Esophagus squamous epithelium (tissue), 5 donors: ENCODE measurements at places on chromosomes 7 and 10.

GRCh38 chr10:689452-690371, at the start of gene DIP2C:
Gene DIP2C, minus strand, starts transcription at chr10:689668. Its CDS starts 90 bp downstream, at chr10:689578.
- no peak for DNase-seq

- DNase-seq: no peak
Observed at GRCh38 chr7:112186300-112186699, 19.9 kb downstream of the DOCK4 start.

DNA sequence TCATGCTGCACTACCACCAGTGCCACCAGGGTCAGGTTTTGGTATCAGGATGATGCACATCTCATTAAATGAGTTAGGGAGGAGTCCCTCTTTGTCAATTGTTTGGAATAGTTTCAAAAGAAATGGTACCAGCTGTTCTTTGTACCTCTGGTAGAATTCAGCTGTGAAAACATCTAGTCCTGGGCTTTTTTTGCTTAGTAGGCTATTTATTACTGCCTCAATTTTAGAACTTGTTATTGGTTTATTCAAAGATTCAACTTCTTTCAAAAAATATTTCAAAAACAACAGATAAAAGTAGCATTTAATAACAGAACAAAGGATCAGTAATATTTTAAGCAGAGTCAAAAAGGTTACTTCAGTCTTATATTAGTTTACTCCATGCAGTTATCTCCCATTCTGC, 6.4 kb upstream of the ZNF716 start:
- no peak for DNase-seq

- DNase-seq: no peak
Observed at GRCh38 chr7:105602325-105603305, 21.3 kb upstream of the EFCAB10 start.

GRCh38 chr7:42997611-42998010, 65.4 kb downstream of the MRPL32 start:
- no peak for DNase-seq

- DNase-seq: no peak
Observed at GRCh38 chr10:27104919-27105318, 4.6 kb upstream of the ANKRD26 start.

- no peak for DNase-seq
Observed at GRCh38 chr10:73263693-73264347, 11.4 kb upstream of the MRPS16 start.

- DNase-seq: no peak
Observed at GRCh38 chr10:91907914-91908336, 1.4 kb downstream of the FGFBP3 start.

DNA sequence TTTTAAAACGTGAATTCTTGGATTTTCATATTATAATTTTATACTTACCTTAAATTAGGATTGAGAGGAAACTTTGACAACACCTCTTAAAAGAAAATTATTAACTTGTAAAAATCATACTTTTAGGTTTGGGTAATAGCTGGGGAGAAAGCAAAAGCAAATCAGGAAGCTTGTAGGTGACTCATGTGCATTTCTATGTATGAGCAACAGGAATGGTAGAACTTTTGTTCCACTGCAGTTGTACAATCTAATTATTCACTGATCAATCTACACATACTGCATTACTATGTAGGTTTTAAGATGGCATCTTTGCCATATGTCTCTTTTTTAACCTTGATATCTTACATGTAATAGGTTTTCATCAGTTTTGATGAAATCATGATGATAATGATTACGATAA, 223.2 kb downstream of the PRKG1 start:
- no peak for DNase-seq

GRCh38 chr10:45091968-45092367, 91.2 kb downstream of the ZNF22 start:
- no peak for DNase-seq

DNA sequence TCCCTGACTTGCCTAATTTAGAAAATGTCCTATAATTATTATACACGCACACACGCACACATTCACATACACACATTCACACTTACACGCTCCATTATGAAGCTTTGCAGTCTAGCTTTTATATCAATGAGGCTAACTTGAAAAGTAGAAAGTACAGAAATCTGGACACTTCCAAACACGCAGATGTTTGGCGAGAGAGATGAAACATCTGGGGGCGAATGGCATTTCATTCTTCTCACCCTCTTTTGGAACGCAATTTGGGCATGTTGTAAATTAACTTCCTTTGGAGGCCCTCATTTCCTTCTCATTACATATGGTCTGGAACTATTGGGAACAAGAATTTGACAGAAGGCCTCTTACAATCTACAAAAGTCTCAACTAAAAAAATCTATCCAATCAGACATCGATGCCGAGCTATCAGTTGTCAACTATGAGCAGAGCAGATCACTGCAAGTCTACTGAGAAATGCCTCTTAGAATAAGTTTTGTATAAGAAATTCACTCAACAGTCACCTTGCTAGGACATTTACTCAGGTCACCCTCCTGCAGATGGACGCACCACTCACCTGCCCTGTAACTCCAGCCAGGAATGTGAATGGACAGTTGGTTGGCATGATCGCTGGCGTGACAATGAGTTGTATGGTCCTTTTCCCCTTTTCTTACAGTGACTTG, 115.2 kb upstream of the ADAM12 start:
- no peak for DNase-seq

DNA sequence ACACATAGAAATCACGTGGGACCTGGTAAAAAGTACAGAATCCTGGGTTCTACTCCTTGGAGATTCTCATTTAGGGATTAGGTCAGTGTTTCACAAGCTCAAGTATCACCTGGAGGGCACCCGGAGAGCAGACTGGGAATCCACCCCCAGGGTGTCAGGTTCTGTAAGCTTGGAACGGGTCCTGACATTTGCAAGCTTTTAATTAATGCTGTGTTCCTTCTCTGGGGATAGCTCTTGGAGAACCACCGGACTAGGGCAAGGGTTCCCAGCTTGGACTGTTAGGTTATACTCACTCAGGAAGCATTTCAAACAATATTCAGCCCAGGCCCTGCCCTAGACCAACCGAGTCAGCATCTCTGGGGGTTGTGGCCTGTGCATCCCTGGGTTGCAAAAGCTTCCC, 23.0 kb downstream of the TCF7L2 start:
- DNase-seq: no peak

GRCh38 chr10:44558521-44558920, 173.6 kb upstream of the CXCL12 start:
- DNase-seq: no peak

DNA sequence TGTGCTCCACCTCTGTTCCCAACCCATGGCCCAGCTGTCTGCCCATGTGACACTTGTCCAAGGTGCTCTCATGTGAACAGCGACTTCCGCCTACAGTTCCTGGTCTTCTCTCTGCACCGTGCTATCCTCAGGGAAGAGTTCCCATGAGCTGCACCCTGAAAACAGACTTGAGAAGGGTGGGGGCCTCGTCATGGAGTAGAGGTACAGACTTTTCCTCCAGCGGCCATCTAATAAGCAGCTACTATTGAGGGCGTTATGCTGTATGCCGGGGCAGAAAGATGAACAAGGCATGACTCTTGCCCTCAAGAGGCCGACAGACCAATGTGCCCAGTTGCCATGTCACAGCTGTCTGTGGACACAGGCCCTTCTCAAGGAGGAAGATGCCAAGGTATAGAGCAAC, 25.4 kb upstream of the LYZL1 start:
- DNase-seq: no peak

GRCh38 chr7:158753900-158754299, 49.3 kb upstream of the NCAPG2 start:
- DNase-seq: no peak

DNA sequence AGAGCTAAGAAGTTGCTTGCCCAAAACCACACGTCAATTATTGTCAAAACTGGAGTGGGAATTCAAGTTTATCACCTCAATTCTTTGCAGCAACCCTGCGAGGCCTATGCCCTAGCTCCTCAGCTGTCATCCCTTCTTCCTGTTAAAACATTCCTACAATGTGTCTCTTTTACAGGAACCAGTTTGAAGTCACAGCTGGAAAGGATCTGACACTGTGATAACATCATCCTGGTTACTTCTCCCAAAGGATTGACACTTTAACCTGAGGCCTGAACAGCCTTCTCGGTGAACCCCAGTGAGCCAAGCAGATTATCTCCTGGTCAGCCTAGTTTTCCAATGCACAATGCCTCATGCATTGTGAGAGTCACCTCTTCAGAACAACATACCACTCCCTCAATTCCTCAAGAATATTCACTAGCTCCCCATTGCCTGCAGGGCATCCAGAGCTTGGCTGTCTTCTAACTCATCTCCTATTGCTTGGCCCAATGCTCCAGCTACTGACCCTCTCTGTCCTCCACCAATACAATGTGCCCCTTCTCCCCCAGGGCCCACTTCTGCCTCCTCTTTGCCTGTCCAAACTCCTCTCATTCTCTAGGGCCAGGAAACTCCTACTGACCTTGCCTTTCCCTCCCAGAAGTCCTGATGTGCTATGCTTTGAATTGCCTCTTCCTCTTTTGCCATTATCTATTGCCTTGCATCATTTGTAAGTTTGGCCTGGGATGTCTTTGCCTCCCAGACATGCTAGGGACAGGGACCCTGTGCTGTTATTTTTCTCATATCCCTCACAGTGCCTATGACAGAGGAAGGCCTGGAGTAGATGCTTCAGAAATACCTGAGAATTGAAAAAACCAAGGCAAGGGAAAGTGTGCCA, 10.4 kb upstream of the DLG5 start:
- DNase-seq: no peak

DNA sequence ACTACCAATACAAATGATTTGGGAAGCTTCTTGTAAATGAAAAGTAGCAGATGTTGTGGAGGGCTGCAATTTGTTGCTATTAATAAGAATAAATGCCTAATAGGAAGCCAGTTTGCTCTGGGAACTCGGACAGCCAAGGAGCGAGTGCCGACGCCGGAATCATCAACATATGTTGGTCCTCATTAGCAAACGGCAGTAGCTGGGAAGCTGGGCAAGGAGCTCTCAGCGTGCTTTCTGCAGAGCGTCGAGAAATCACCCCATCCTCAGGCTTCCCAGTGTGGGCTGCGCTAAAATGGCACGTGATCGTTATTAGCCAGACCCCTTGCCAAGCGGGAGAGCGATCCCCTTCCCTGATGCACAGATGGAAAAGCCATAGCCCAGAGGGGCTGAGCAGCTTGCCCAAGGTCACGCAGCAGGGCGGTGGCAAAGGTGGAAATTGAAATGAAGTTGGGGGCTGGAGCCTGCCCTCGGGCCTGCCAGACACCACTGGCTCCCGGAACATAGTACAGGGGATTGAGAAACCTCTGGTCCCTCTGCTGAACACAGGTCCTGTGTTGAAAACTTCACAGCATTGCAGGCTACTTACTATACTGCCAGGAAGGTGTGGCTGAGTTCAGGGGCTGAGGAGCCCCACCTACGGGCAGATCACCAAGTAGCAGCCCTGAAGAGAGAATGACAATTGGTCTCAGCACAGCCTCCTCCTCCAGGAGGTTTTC, 326.9 kb downstream of the PLXNA4 start:
- no peak for DNase-seq

GRCh38 chr10:71648254-71648932, 71.2 kb downstream of the C10orf105 start:
- no peak for DNase-seq

- no peak for DNase-seq
Observed at GRCh38 chr10:125982260-125982948, 86.0 kb downstream of the FANK1 start.

DNA sequence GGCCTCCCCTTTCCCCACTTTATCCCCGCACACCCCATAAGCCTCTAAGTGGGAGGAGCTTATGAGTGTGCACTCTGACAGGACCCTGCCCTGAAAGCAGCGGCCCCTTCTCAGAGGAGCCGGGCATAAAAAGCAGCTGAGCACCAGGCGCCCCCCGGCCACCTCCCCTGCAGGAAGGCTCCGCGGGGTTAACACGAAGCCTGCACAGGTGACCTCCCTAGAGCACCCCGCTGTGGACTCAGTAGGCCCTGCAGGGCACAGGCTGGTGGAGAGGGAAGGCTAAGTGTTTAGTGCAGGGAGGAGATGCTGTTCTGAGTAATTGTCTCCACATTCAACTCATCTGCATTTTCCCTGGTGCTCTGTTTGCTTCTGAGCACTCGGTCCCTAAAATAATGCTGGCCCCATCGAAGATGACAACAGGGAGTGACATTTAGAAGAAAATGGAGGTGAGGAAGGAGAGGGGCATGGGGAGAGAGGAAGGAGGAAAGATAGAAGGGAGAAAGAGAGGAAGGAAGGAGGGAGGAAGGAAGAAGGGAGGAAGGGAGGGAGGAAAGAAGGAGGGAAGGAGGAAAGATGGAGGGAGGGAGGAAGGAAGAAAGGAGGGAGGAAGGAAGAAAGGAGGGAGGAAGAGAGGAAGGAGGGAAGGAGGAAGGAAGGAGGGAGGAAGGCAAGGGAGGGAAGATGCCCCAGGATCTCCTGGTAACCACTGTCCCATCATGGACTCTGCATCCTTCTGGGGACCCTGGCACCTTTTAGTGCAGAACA, 25.4 kb upstream of the CNPY1 start:
- no peak for DNase-seq

- DNase-seq: no peak
Observed at GRCh38 chr7:39453743-39454355, 112.4 kb upstream of the YAE1 start.

DNA sequence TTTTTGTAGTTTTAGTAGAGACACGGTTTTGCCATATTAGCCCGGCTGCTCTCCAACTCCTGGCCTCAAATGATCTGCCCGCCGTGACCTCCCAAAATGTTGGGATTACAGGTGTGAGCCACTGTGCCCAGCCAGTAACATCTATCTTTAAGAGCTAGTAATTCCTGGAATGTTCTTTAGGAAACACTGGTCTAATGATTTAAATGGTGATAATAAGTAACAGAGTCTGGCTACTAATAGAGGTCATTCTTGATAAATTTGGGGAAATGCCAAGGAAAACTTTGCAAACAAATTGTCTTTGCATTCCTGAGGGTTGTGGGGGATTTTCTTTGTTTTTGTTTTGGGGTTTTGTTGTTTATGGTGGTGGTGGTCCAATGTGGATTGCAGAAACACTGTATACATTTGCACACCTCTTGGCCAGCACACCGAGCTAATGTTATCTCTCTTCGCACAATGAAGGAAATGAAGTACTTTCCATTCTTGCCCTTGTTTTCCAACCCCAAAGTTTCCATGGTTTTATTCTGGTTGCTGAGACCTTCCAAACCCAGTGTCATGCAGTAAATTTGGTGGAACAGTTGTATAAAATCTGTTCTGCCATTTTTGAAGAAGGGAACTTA, 51.3 kb upstream of the WIPF3 start:
- no peak for DNase-seq

DNA sequence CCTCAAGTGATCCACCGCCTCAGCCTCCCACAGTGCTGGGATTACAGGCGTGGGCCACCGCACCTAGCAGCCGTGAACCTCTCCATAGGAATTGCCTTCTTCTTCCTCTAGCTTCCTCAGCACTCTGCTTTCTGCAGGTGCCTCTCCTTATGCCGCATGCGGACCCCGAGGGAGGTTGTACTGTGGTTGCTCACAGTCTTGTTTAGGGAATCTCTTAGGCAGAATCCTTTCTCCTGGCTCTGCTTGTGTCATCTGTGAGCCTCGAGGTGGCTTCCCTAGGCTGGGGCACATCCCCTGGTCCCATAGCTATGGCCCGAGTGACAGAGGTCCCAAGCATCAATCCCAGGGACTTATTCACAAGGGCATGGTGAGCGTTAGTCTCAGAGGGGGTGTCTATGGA, 33.2 kb upstream of the GIMAP8 start:
- DNase-seq: no peak
